ENCODE measurements at places on chromosomes 3 and 15. TPM values are rescaled to one million over a fixed set of nuclear protein-coding genes. Genes with fewer than 3 reads are reported as not detected.

- DNase-seq, result no peak
Measured at GRCh38 chr3:12730506-12731242, 28.4 kb downstream of the TMEM40 start.

- DNase-seq, result no peak
Measured at GRCh38 chr15:76100361-76100760, 40.6 kb downstream of the TMEM266 start.

GRCh38 chr3:21839176-21839575, 88.2 kb upstream of the ZNF385D start:
- no peak for DNase-seq

GRCh38 chr15:95912280-95912625, 418.2 kb upstream of the NR2F2 start:
- no peak for DNase-seq

DNA sequence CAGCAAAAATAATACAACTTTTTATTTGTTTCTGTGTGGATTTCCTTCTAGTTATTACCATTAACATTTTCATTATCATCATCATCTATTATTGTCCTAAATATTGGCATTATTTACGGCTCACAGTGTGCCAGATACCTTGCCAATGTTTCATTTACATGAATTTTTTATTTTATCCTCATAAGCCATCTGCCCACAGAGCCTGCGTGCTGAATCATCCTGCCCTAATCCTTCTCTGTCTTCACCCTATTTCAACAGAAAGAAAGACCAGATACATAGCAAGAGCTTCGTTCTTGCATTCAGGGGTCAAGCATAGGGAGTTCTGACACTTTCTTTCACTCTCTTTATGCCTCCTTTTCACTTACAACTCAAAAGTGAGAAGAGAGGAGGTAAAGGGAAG, 82.0 kb downstream of the KCNMB2 start:
- DNase-seq, result no peak

- peak; percentile 45 for DNase-seq
Measured at GRCh38 chr15:80844011-80844732, 65.0 kb downstream of the CEMIP start.

- no peak for DNase-seq
Measured at GRCh38 chr3:33187368-33187634, 31.3 kb downstream of the SUSD5 start.

DNA sequence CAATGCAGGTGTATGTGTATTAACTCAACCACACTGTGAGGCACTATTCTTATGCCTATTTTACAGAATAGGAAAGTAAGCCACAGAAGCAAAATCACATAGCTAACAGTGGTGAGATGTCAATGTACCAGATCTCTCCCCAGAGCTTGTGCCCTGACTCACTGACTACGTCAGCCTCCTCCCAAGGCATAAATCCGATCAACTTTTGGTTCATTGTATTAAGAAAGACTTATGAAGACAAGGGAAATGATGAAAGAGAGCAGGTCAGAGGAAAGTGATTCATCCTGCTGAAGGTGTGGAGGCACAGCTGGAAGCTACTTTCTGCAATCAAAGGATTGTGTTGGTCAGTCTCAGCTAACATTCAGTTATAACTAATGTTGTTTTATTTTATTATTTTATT, 33.0 kb upstream of the SV2B start:
- DNase-seq, result no peak

DNA sequence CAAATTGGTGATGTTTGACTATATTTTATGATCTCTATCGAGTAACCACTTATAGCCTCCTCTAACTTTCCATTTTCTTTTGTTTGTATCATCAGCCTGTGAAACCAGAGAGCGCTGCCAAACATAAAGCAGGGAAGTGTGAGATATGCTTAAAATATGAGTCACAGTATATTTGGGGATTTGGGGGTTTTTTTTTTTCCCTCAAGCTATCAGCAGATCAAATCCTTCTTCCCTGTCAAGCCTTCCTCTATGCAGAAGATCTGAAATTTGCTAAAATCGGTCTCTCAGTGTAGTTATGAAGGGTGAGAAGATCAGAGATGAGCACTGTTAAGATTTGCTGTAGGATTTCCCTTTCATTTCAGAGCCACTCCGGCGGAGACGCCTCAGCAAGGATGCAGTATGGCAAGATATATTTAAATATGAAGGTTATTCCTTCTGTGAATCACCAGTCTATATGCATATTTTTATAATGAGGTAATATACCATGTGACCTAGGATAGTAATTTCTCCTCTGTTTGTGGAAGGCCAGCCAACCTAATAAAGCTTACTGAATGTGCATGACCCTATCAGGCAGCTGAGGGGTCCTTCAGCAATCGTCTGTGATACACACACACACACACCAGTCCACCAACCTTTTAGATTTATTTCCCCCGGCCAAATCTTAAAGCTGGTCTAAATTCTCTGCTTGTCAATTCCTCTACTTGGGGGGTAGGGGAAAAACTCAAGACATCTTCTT, 474.1 kb downstream of the FOXP1 start:
- no peak for DNase-seq

ADAMTS17 gene
- total RNA-seq, result 0.55 TPM

- DNase-seq, result peak; percentile 59
Measured at GRCh38 chr15:69410248-69410874, 3.8 kb upstream of the KIF23 start.

PTH1R gene
- total RNA-seq, result 35.2 TPM

GRCh38 chr3:107927361-107928083, 163.3 kb downstream of the CD47 start:
- DNase-seq, result peak; percentile 87

- no peak for DNase-seq
Measured at GRCh38 chr15:57596978-57597377, 5.3 kb downstream of the MYZAP start.

RASGRP1 gene
- 2.9 TPM for total RNA-seq

DNA sequence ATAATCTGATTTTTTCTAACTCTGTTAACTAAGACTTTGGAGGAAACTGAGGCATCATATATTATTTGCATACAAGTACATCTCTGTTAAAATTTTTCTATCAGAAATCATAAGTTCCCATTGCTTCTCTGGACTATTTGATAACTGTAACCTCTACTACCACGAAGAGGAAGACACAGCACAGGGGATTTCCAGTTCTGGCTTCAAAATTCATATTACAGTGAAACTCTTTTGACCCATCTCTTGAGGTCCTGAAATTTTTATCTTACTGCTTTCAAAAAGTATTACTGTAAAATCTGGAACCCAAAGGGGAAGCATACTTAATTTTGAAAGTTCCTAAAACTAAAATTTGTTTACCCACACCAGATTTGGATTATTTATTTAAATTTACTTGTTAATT, 4.2 kb downstream of the PLSCR1 start:
- DNase-seq, result no peak

- DNase-seq, result no peak
Measured at GRCh38 chr15:73349191-73349590, 19.6 kb downstream of the HCN4 start.

GRCh38 chr3:86774082-86774691, 216.8 kb downstream of the VGLL3 start:
- no peak for DNase-seq

DNA sequence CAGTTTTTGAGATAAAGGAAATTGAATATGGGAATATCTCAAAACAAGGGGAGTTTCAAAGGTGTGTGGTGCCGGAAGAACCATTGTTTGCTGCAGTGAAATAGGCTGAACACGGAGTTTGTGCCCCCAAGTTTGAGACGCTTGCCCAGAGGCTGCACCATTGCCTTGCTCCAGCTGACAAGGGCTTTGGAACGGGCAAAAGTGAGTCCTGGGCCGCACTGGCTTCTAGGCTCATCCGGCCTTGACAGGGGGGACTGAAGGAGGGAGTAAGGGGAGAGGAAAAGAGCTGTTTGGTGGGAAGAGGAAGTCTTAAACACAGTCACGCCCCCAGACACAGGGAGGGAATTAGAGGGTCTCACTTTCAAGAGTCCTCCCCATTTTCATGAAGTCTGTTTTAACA, 269.9 kb downstream of the FAM43A start:
- no peak for DNase-seq

CAV3 gene
- not detected for total RNA-seq

DNA sequence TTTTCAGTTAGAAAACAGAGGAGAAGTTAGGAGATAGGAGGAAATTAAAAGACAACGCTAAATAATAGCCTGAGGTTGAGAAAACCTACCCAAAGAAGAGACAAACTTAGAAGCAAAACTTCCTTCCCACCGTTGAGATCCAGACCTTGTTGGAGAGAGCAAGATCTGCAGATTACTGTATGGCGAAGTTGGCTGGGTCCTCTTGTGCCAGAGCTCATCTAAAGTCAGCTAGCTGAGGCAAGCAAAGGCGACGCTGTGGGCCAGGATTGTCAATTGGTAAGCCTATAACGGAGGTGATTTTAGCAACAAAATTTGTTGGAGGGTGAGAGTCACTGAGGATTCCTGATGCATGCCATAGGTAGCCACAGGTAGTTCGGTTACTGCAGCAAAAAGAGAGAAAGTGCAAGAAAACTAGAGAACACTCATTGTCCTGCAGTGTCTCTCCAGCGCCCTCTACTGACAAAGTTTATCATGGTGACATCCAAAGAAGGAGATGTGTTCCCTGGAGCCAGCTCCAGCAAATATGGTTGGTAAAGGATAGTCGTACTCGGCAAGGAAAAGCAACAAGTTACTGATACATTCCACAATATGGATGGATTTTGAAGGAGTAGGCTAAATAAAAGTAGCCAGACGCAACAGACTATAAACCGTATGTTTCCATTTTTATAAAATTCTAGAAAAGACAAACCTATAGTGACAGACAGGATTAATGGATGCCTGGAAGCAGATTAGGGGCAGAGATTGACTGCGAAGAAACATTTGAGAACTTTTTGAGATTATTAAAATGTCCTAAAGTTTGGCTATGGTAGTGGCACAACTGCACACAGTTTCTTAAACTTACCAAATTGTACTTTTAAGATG, 9.8 kb upstream of the OR5K4 start:
- peak; percentile 12 for DNase-seq

- no peak for DNase-seq
Measured at GRCh38 chr15:39582286-39582976, 1.6 kb downstream of the THBS1 start.

DNA sequence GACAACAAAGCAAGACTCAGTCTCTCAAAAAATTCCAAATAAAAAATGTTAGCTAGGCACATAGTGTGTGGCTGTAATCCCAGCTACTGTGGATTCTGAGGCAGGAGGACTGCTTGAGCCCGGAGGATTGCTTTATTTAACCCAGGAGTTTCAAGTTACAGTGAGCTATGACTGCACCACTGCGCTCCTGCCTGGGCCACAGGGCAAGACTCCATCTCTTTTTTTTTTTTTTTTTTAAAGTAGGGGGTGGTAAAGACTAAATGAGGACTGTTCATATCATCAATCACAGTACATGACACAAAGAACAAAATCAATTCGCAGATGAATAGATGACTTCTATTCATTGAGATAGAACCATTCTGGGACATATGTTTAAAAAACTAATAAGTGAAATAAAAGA, 48.1 kb downstream of the ACAP2 start:
- DNase-seq, result no peak

GOLGA8H gene
- 0.44 TPM for total RNA-seq

DNA sequence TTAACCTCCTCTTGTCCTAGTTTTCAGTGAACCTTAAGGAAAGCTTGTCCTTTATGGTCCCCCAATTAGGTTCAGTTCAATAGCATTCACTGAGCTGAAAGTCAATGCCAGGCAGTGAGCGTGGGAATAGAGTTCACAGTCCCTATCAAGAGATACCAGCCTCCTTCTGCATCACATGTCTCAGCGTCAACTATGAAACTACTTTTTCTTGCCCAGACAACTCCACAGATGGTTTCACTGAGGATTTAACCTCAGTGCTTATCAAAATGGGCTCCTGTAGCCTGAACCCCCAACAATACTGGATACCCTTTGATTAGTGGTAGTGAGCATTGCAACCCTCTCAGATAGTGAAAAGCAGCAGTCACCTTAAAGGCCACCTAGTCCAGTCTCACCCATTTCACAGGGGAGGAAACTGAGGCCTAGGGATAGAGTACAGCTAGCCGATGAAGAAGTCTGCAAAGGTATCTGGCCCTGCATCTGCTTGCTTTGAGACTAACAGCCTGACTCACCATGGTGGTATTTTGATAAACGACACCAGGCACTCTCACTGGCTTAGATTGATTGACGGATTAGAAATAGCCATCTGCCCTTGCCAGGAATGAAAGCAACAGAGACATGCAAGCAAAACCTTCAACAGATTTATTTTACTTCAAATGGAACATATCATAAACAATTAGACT, 1.6 kb upstream of the UBA3 start:
- DNase-seq, result no peak

DNAH12 gene
- total RNA-seq, result not detected

- no peak for DNase-seq
Measured at GRCh38 chr3:187518616-187519015, 150.4 kb downstream of the RTP4 start.

DNA sequence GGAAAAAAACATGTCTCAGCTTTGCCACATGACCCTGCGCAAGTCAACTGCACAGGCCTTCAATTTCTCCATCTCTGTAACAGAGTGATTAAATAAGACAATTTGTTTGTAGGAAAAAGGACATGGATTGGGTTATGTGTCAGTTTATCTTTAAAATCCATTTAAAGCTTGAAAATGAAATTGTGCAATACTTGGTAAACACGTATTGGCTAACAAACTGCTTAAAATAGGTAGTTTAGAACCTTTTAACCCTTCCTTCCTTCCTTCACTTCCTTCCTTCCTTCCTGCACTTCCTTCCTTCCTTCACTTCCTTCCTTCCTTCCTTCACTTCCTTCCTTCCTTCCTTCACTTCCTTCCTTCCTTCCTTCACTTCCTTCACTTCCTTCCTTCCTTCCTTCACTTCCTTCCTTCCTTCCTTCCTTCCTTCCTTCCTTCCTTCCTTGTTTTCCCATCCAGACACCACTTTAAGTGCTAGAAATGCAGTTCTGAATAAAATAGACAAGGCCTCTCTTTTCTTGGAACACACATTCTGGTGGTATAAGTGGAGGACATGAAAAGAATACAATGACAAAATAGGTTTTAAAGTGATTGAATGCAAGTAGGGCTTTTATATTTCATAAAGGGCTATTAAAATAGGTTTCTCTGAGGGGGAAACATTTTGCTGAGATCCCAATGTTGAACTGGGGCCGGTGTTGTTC, 130.2 kb upstream of the TP63 start:
- no peak for DNase-seq

GOLGA6D gene
- total RNA-seq, result 1.1 TPM

NANOGP8 gene
- 221 TPM for total RNA-seq

DNA sequence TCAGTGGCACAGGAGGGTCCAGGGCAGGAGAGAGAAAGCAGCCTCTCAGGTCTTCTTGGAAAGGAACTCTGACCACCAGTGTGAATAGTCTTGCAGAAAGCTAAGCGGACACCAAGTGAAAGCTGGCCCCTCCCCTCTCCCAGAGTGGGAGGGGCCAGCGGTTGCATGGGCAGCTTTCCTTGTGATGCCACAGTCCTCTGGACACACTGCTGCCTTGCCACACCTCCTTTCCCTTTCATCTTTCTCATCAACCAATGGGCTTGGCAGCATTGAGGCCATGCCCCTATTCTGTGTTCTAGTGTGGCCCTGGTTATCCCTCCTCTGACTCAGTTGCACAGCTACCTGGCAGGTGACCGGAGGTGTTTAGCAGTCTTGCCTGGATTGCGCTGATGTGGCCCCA, 49.7 kb upstream of the GOLGA6B start:
- peak; percentile 84 for DNase-seq

ZNF660 gene
- 2.6 TPM for total RNA-seq

CPLX3 gene
- total RNA-seq, result not detected

B3GNT5 gene
- 3.0 TPM for total RNA-seq

Measured in H7 (cell line).